ENCODE measurements at places on chromosomes 3 and 15.
A peak's percentile ranks its signal among the peaks of the same experiment; 100 is the strongest.

DNA sequence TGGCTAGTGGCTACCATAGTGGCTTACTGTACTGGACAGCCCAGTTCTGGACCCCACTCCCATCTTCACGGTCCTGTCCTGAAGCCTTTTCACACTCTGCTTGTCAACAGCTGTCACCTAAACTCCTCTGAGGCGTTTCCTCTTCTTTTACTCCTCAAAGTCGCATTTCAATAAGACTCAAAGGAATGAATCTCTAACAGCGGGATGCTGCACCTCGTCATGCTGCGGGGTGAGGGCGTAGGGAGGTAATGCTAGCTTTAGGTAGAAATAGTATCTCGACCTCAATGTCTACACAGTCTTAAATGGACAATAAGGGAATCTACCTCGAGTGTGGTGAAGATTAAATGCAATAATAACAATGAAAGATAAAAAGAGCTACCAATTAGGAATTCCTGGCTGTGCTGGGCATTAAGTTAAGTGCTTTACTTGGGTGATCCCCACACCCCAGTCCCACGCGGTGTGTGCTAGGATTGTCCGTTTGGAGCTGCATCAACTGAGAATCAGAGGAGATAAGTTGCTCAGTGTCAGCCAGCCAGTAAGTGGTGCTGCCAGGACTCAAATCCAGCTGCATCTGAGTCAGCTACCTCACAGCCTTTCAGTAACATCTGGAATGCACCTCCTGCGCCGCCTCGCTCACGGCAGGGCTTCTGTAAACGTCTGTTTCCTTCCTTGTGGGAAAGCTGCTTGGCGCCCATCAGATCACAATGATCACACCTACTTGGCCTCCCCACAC, 14.0 kb downstream of the PLA2G4D start:
- DNase-seq, result no peak

GRCh38 chr3:71088019-71088708, 495.4 kb downstream of the FOXP1 start:
- no peak for DNase-seq

- no peak for DNase-seq
Measured at GRCh38 chr15:69138963-69139362, 21.5 kb upstream of the GLCE start.

- peak; percentile 65 for DNase-seq
Measured at GRCh38 chr3:193301433-193301832, 60.4 kb downstream of the PLAAT1 start.

GRCh38 chr3:64533617-64534317, 154.0 kb downstream of the ADAMTS9 start:
- peak; percentile 80 for DNase-seq

DNA sequence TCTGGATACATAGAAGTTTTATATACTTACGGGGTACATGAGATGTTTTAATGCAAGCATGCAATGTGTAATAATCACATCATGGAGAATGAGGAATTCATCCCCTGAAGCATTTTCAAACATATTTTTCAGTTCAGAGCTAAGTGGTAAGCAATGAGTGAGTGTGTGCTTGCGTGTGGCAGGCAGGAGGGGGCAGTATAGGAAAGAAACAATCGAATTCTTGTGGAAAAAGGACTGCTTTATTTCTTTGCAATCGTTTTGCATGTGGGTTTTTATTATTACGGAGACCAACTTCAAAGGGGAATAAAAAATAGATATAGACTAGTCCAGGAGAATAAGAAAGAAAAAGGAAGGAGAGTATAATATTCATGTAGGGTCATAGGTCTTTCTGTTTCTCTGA, 271.6 kb downstream of the CHL1 start:
- DNase-seq, result no peak

- peak; percentile 60 for DNase-seq
Measured at GRCh38 chr15:76235186-76235826, 76.0 kb downstream of the ETFA start.

GRCh38 chr3:143210141-143210540, 90.6 kb downstream of the CHST2 start:
- DNase-seq, result no peak

DNA sequence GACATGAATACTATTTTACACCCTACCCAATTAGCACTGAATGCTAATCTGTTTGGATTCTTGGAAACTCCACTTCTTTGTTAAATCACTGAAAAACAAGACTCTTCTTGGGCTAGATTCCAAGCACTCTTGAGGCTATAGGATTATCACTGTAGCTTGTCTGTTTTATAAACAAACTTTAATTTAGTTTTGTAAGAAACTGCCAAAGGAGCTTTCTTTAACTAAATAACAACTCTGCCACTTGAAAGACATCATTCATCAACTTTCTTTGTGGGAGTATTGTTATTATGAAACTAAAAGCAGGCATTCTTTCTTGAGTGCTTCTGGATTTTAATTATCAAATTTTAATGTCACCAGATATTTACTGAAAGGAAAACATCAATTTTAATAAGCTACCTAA, 24.1 kb downstream of the CBLB start:
- no peak for DNase-seq

DNA sequence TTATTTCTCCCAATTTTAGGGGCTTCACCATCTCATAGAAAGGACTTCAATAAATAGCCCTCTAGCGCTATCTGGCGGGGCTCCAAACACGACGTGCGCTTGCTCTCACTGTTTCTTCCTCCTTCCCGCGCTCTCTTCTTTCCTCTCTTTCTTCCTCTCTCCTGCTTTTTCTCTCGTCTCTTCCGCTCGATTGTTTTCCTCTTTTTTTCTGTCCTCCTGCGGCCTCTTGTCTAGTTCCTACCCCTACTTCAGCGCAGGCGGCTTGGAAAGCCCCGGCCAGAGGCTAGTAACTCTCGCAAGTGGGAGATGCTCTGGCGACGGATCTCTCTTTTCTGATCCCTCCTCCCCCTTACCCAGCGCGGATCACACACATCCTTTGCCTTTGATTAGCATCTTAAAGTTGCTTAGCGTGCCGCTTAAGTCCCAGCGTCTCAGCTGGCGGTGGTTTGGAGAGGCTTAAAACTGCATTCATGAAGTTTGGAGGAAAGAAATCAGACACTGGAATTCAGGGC, 6.2 kb upstream of the MEIS2 start:
- no peak for DNase-seq

GRCh38 chr3:146783446-146783845, 178.3 kb upstream of the PLSCR5 start:
- no peak for DNase-seq

DNA sequence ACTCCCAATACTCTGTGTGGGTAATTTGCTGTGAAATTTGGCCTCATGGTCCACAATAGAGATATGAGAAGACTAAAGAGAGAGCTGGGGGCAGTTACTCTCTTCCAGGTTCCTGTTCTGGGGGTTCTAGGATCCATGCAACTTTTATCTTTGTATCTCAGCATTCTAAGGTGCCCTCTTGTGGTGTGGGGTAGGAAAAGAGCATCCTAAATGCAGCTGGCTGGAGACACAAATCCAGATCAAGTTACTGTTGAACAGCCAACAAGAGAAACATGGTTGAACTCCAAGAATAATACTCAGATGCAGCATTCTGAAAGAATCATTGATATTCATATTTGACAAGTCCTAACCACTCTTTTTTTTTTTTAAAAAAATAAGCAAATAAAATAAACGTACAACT, 238.2 kb downstream of the GREM1 start:
- peak; percentile 75 for DNase-seq

DNA sequence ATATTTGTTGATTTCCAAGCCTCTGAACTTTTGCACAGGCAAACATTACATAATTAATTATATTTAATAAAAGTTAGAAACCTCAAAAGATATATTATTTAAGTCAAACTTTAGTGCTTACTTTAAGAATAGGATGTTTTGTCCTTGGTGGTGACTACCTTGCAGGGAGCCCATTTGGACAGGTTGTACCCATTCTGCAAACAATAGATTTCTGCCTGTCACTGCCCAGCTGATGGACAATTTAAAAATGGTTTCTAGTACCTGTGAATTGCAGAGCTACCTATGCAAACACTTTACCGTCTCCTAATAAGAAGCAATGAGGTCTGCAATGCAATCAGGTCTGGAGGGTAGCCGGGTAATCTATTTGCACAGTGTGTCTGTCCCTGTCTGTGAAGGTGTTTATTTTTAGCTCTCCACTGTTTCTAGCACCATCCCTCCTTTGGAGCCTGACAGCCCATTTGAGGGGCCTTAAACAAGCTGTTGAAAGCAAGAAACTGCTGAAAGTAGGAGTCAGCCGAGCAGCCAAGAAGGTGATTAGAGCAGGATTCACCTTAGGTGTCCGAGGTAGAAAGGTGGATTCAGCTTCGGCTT, 556.2 kb upstream of the CFAP20DC start:
- no peak for DNase-seq

DNA sequence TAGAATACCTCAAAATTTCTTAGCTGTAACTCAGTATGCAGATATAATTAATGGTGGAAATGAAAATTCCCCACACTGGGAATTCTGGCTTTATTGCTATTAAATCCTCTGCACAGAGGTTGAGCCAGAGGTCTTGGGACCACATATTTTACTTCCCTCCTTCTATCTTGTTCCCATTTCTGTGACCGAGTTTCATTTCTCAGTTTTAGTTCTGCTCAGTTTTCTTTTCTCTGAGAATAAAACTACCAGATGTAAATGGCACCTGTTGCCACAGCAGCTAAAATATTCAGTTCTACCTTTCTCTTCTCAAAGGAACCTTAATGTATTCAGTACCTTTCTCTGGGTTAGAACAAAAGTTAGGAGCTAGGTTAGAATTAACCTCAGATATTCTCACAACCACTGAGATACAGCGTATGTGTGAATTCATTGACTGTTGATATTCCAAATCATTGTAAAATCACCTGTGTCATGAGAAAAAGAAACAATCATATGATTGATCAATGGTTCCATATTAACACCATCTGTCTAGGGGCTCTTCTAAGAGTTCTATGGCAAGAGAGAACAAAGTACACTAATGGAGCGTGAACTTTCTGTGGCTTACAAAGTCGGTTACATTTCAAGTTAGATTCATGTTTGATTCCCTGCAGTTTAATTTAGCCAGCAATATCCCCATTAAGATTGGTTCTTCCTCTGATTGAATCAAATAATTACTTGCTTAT, 374.1 kb downstream of the EFHB start:
- DNase-seq, result no peak

DNA sequence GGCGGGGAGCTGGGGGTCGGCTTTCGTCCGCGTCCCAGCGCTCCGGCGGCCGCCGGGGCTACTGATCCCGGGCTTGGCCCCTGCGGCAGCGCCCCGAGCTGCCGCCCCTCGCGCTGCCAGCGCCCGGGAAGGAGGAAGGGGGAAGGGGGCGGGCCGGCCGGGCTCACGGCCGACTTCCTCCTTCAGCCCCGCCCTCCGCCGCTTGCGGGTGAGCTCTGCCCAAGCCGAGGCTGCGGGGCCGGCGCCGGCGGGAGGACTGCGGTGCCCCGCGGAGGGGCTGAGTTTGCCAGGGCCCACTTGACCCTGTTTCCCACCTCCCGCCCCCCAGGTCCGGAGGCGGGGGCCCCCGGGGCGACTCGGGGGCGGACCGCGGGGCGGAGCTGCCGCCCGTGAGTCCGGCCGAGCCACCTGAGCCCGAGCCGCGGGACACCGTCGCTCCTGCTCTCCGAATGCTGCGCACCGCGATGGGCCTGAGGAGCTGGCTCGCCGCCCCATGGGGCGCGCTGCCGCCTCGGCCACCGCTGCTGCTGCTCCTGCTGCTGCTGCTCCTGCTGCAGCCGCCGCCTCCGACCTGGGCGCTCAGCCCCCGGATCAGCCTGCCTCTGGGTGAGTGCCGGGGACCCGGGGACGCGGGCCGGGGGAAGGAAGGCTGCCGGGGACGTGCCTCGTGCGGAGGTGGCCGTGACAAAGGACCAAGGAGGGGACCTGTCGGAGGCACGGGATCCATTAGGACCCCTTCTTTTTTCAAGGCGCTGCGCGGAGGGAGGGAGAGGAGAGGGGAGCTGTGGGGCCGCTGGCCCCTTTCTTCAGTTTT, at the start of gene SEMA4B:
Gene SEMA4B, plus strand, starts transcription at position 201 of the 814 bp plus-strand sequence. Its CDS starts 249 bp downstream, at position 450.
- peak; percentile 74 for DNase-seq

DNA sequence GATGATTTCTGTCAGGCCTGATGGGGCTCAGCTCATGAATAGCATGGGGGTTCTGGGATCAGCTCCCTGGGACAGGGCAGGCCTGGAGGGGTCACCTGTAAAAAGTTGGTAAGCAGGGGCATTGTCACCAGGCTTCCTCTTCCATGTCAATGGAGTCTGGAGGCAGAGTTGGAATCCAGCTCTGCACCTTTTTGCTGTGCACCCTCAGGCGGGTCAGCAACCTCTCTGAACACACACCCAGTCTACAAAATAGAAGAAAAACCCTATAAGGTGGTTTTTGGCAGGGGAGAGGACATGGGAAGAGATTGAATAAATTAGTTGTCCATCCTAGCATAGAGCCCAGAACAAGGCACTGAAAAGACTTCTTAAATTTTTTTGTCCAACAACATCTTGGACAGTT, 77.2 kb upstream of the NR2E3 start:
- no peak for DNase-seq

- no peak for DNase-seq
Measured at GRCh38 chr15:58734859-58735258, 14.6 kb downstream of the ADAM10 start.

DNA sequence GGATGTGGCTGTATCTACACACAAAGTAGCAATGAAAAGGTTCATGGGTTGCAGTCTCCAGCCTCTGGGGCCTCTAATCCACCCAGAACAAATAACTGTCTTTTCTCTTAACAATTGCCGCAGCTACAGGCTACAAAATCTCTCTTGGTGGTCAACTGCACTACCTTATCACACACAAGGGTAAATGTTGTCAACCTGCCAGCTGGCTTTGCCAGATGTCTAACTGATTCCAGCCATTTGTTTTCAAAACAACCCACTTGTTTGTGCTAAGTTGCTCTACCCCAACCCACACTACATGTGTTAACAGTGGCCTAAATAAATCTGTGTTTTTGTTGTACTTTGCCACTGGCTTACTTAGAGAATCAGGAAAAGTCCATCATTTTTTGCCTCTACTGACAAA, 447.3 kb downstream of the TAFA4 start:
- DNase-seq, result no peak

DNA sequence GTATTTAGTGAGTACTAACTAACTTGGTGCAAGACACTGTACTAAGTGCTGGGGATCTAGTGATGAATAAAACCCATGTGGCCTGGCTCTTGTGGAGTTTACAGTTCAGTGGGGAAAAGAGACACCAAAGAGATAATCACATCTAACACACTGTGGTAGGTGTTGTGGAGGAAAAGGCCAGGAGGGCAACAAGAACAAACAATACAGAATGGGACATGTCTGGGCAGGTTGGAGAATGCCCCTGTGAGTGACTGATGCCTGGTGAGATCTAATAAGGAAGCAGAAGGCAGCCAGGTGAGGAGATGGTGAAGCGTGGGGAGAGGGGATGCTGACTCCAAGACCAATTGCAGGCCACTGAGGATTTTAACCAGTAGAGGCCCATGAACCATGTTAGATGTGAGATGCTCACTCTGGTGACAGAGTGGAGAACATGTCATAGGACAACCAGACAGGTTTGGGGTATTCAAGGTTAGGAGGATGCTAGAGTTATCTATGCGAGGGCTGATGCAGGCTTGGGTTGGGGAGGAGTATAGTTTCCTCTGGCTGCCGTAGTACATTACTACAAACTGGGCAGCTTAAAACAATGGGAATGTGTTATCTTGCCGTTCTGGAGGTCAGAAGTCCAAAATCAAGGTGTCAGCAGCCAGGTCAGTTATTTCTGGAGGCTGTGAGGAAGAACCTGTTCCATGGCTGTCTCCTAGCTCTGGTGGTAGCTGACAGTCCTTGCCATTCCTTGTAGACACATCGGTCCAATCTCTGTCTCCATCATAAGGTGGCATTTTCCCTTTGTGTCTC, 81.4 kb downstream of the ARNT2 start:
- no peak for DNase-seq

- no peak for DNase-seq
Measured at GRCh38 chr3:177193688-177194268, 3.5 kb downstream of the TBL1XR1 start.

GRCh38 chr15:67146234-67146633, 80.8 kb downstream of the SMAD3 start:
- peak; percentile 84 for DNase-seq
